Fibroblast of skin of scalp (primary cell): ENCODE measurements at places on chromosomes 11 and 22.

GRCh38 chr11:27909386-27909785 lies 198.6 kb downstream of the KIF18A start:
- no peak for DNase-seq

DNA sequence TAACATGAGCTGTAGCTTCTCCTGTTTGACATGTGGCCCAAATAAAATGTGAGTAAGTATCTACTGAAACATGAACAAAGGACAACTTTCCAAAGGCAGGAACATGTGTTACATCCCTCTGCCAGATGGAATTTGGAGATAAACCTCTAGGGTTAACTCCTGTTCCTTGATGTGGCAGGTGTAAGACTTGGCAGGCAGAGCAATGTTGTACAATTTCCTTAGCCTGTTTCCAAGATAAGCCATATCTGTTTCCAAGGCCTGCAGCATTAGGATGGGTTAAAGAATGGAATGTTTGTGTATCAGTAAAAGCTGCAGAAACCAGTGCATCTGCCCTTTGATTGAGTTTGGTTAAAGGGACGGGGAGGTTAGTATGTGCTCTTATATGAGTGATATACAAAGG lies 8.8 kb upstream of the DNAJB13 start:
- DNase-seq = no peak

- DNase-seq = no peak
Measured at GRCh38 chr22:42610186-42610585, 4.5 kb downstream of the POLDIP3 start.

DNA sequence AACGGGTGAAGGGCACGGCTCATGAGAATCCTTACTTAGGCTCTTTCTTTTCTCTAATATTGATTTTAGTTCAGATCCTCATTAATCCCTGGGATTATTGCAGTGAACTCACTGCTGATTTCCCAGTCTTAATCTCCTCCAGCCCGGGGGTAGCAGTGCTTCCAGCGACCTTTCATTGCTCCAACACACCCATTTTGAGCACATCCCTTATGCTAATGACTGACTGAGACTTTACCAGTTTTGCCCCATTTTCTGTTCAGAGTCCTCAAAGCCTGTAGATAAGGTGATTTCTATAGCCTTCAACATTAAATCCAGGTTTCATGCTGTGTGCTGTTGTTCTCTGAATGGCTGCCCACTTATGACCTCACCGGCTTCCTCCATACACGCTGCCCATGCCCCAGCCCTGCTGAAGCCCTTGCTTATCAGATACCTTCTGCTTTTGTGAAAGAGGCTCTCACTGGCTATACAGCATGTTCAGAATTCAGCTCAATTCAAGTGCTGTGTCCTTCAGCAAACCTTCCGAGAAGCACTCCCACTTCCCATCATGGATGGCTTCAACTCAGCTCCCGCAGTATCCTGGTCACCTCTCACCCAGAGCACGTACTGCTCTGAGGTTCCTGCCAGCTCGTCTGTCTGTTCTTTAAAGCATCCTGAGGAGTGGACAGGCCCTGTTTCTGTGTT lies 49.0 kb downstream of the PPFIA1 start:
- DNase-seq = no peak

GRCh38 chr22:50695421-50696250 lies 23.0 kb downstream of the SHANK3 start:
- no peak for DNase-seq

- DNase-seq = no peak
Measured at GRCh38 chr11:1109918-1110705, 35.4 kb downstream of the MUC2 start.

DNA sequence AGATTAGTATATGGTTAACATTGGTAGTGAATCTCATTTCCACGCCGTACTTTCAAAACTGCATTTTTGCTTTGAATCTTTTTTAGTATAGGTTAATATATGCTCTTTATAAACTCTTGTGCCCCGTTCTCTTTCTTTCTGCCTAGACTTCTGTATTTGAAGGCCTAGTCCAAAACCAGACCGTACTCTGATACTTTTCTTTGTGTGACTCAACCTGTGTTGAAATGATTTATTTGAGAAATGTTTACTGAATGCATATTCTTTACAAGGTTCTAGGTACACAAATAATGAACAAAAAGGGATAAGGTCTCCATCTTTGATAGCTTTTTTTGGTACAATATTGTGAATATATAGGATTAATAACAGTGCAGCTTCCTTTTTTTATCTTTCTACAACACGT lies 68.3 kb downstream of the HIPK3 start:
- no peak for DNase-seq

DNA sequence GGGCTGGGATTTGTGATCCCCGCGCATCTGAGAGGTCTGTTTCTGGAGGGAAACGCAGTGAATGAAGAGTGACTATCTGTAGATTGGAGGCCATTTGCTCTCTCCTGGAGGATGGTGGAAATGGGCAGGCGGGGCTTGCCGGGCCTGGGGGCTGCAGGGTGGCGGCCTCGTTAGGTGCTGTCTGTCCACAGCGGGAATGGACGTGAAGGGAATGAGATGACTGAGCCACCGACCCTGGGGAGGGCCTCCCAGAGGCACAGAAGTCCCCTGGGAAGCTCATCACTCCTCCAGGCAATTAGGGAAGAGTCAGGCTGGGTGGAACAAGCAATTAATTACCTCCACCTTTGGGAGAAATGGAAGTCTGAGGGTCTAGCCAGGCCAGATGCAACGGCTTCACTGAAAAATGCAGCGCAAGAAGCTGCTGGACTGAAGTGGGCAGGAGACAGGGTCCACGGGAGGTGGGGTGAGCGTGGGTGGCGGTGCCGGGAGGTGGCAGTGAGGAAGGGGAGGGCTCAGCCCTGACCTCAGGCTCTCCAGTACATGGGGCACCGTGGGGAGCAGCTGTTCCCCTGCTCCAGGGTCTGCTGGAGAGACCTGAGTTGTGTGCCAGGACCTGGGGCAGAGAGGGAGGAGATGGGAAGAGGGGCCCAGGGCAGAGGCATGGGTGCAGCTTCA lies 524.5 kb downstream of the BRD1 start:
- DNase-seq = no peak

- no peak for DNase-seq
Measured at GRCh38 chr11:76185511-76185910, 20.8 kb downstream of the WNT11 start.

- DNase-seq = no peak
Measured at GRCh38 chr22:27734066-27734465, 67.5 kb downstream of the MN1 start.

GRCh38 chr11:84292006-84292405 lies 1005.8 kb upstream of the CCDC90B start:
- DNase-seq = peak; percentile 31

DNA sequence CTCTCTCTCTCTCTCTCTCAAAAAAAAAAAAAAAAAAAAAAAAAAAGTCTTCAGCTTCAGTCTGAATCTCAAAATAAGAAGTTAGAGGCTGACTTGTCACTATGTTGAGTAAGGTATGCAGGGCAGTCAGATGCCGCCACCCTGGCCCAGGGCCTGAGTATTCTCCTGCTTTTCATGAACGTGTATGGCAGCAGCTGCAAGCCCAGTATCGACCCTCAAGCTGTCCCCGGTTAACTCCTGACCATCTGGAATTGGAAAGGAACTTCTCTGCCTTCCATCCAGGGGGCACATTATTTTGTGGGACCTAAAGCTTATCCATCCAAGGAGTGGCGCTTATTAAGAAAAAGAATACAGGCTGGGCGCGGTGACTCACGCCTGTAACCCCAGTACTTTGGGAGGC lies 11.4 kb downstream of the MRGPRD start:
- no peak for DNase-seq
